ENCODE measurements at places on chromosomes 4 and X. TPM values are rescaled to one million over a fixed set of nuclear protein-coding genes. Genes with fewer than 3 reads are reported as not detected.

DNA sequence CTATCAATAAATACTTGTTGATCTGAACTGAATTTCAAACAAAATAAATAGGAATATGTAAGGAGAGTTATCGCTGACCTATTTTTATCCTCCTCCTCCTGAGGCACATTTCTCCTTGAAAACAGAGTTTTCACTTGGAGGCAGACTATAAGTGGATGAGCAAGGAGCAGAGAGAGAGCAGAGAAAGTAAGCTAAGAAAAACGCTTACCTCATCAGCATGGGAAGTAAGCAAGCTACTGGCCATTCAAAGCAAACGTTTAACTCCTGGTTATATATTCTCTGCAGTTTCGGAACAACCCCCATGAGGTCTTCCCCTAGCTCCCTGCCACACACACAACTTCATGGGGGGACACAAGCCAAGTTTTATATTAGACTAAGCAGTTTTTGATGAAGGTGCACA is 13.2 kb downstream of the ZDHHC9 start:
- DNase-seq = no peak

The SRPX gene
- polyA plus RNA-seq = 43.4 TPM

DNA sequence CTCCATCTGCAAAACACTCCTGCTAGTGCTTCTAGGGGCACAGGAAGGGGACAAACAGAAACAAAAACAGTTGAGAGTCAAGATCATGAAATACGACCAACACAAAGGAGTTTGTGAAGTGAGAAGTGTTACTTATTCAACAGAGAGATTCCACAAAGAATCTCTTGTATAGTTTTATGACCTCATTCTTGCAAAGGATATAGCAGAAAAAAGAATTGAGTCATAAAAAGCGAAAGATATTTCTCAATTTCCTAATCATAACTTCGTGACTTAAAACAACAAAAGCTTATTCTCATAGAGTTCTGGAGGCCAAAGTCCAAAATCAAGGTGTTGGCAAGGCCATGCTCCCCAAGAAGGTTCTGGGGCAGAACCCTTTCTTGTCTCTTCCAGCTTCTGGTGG is 40.7 kb downstream of the TIGD4 start:
- no peak for DNase-seq

The PWWP3B gene
- polyA plus RNA-seq = 0.73 TPM

GRCh38 chrX:24563291-24564010 is 83.7 kb downstream of the PCYT1B start:
- no peak for DNase-seq

DNA sequence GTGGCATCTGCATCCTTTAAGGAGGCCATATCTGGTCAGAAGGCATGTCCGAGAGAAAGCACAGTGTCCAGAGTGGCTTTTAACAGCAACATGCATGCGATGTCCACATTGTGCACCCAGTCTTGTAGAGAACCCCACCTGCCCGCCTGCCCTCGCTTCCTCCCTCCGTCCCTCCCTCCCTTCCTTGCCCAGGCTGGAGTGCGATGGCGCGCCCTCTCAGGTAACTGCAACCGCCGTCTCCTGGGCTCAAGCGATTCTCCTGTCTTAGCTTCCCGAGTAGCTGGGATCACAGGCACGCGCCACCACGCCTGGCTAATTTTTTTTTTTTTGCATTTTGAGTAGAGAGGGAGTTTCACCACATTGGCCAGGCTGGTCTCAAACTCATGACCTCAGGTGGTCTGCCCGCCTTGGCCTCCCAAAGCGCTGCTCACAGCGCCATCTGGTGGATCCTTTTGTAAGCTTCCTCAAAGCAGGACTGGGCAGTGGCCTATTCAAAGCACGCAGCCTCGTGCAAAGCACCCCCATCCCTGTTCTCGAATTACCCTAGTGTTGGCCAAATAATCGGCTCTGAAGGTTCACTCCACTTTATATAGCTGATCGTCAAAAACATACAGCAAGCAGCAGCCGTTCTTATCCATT is 15.0 kb downstream of the BRCC3 start:
- peak; percentile 13 for DNase-seq

The HHIP gene
- 11.6 TPM for polyA plus RNA-seq

DNA sequence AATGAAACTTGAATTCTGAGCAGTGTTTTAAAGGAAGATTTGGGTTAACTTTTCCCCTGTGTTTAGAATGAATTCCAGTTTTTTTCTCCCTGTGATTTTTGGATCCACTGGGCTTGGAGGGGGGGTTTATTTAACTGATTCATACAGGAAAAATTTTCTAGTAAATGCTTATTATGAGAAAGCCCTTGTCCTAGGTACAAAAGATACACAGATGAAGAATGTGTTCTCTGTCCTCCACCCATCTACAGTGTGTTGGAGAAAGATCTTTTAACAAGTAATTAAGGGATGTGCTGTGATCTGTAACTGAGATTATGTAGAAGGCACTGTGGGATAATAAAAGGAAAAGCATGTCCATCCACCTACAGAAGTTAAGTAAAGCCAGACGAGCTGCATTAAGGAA is 103.9 kb downstream of the STIM2 start:
- no peak for DNase-seq

The XAGE1A gene
- 3.1 TPM for polyA plus RNA-seq

The CXorf49 gene
- polyA plus RNA-seq = not detected

GRCh38 chr4:88446124-88446523 is 10.8 kb upstream of the HERC5 start:
- DNase-seq = no peak

DNA sequence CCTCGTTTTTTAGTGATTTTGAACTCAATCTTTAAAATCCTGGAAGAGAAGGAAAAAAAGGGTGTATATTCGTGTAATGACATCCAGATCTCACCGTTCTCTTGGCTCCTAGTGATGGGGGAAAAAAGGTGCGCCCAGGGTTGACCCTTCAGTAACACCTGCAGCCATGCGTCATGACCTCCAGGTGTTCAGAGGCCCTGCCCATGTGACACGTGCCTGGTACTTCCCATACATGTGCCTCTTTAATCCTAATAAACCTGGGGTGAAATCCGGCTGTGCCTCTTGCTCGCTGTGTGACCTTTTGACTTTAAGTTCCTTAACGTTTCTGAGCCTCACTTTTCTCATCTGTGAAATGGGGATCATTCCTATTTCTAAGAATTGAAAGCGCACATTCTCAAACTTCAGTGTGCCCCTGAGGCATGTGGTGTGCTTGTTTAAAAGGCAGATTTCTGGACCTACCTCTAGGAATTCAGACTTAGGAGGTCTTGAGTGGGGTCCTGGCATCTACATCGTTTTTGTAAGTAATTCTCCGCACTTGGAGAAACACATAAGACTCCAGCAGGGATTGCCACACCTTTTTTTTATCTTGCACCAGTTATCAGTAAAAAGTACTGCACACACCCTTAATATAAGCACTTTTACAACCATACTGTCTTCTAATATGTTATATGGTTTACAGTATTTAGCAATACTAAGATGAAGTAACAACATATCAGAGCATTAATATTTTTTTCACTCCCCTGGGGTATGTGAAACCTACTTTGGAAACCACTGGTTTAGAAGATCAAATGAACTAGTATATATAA is 90.1 kb downstream of the RELL1 start:
- no peak for DNase-seq

GRCh38 chr4:108940634-108941033 is 177.8 kb upstream of the ETNPPL start:
- DNase-seq = no peak

DNA sequence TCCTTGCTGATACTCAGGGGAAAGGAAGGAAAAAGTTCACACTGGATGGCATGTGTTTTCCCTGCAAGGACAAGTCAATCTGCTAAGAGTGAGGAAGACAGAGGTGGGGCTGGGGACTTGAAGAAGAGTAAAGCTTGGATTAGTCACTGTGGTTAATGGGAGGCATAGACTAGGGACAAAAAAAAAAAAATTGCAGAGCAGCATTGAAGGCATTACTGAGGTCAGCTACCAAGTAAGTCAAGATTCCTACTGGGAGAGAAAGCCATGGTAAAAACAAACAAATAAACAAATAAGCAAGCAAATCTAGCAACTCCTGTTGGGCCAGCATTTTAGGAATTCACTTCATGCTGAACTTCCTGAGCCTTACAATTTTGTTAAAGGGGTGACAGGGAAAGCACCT is 58.2 kb upstream of the GPC4 start:
- no peak for DNase-seq

GRCh38 chr4:114052227-114052626 is 72.8 kb upstream of the ARSJ start:
- DNase-seq = no peak

- DNase-seq = no peak
Measured at GRCh38 chr4:113101669-113102068, 52.2 kb downstream of the ANK2 start.

The HSFX3 gene
- polyA plus RNA-seq = not detected

The SHISA3 gene
- 1.8 TPM for polyA plus RNA-seq

GRCh38 chr4:109406337-109406931 is 27.2 kb upstream of the SEC24B start:
- peak; percentile 84 for DNase-seq

The JAKMIP1 gene
- 0.46 TPM for polyA plus RNA-seq

The SASH3 gene
- polyA plus RNA-seq = 90.1 TPM

GRCh38 chr4:40842318-40842717 is 92.6 kb downstream of the NSUN7 start:
- DNase-seq = no peak

- DNase-seq = no peak
Measured at GRCh38 chrX:115018040-115018647, 728 bp upstream of the IL13RA2 start.

DNA sequence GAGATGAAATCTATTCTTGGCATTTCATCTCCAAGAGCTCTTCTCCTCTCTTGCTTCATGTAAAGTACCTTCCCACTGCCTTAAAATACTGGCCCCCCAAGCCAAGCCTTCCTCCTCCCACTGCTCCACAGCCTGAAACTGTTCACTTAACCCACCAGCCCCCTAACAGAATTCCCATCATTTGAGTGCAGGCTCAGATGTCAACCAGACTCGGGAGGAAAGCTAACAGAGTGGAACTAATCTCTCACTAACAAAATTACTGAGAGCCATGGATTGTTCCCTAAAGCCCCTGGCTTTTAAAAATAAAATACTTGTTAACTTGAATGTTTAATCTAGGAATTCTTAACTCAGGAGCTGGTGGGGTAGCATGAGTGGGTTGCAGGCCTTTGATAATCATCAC is 7.1 kb upstream of the DCUN1D4 start:
- DNase-seq = no peak

The FANCB gene
- polyA plus RNA-seq = 0.51 TPM

The ZFYVE28 gene
- polyA plus RNA-seq = 6.8 TPM

The PALLD gene
- 20.7 TPM for polyA plus RNA-seq

- peak; percentile 13 for DNase-seq
Measured at GRCh38 chr4:55793479-55793878, 26.1 kb upstream of the EXOC1L start.

DNA sequence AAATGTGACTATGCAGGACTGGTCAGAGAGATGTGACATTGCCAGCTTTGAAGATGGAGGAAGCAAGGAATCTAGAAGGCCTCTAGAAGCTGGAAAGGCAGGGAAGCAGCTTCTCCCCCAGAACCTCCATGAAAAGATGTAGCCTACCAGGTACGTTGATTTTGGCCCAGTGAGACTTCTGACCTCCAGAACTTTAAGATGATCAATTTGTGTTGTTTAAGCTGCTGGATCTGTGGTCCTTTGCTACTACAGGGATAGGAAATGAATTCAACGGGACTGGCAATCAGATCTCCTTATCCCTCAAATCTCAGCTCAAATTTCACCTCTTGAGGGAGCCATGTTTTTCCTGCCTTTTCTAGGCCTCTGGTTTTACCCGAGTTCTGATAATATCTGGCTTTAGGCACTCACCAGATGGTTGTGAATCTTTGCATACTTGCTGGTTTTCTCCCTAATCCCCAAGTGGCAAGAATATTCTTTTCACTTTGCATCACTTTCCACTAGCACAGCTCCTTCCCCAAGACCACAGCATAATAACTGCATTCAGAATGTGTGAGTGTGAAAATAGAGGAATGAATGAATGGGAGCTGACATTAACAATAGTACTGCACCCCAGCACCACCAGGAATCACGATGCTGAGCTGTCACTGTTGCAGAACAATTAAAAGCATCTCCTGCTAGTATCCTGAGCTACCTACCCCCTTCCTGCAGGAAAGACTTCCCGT is 25.5 kb upstream of the TMSB4X start:
- no peak for DNase-seq

The CT45A3 gene
- not detected for polyA plus RNA-seq

DNA sequence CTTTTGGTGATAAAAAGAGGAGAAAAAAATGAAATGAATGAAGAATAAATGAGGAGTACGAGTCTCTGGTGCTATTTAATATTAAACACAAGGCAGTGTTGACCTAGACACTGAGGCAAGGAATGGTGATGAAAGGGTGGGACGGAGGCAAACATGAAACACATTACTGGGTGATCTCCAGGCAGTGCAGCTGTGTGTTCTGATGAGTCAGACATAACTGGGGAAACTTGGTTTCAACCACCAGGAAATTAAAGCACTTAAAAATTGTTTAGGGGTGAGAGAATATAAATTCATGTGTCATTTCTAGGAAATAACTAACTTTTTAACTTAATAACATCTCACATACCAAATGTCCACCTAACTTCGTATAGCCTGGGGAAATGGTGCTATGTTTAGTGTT is 19.7 kb upstream of the CXCL6 start:
- no peak for DNase-seq

DNA sequence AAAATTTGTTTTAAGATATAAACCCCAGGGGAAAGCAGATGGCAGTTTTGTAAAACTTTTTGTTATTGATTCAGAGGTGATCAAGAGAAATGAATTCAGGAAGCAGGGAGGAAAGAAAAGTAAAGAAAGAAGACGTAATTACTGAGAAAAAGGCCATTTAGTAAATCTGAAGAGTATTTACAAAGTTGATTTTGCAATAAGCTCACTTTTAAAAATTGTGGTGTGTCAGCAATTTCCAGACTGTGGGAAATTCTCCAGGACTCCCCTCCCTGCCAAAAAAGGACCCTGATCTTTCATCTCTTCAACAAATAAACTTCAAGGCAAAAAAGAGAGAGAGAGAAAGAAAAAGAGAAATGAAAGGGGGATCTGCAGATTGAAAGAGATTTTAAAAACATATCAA is 36.6 kb downstream of the PCYT1B start:
- peak; percentile 38 for DNase-seq

DNA sequence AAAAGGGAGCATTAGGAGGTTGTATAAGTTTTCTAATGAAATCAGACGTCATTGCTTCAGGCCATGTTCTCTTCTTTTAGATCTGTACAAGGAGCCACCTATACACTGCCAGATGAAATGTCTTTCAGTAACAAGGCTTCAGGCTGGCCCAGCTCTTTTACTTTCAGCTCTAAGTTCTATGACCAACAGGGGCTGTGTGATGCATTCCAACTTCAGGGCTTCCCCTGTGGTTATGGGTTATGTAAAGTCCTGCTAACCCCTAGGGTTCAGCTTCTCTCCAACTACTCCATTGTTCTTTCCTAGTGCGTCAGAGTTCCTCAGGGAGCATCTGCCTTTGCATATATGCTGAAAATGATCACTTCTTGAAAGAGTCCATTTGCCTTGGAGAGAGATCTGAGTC is 79.4 kb upstream of the TTC29 start:
- DNase-seq = no peak
